ENCODE measurements at places on chromosomes 11 and 22.

- DNase-seq: peak; percentile 37
These were observed 14.7 kb upstream of the TAB1 start for GRCh38 chr22:39384750-39385480.

- peak; percentile 39 for DNase-seq
These were observed 32.7 kb upstream of the CCDC34 start for GRCh38 chr11:27395556-27396258.

DNA sequence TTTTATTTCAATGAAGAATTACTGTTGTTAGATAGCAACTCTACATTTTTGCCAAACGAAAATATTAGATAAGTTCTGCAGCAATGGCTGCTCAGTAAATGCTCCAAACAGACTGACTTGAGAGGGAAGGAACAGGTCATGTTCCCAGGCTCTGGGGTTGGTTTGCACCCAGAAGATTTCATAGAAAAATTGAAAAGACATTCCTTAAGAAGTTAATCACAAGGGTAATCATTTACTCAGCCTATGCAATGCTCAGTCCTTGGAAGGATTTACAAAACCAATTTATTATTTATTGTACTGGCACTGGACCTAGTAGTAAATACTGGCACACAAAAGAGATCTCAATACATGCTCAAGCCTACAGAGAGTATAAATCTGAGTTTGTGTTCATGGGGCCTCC lies 179.1 kb upstream of the MTNR1B start:
- no peak for DNase-seq

GRCh38 chr11:17208257-17208999 lies 642 bp upstream of the PIK3C2A start:
- peak; percentile 76 for DNase-seq

- no peak for DNase-seq
These were observed 127.1 kb upstream of the OR9Q1 start for GRCh38 chr11:57896361-57897145.

DNA sequence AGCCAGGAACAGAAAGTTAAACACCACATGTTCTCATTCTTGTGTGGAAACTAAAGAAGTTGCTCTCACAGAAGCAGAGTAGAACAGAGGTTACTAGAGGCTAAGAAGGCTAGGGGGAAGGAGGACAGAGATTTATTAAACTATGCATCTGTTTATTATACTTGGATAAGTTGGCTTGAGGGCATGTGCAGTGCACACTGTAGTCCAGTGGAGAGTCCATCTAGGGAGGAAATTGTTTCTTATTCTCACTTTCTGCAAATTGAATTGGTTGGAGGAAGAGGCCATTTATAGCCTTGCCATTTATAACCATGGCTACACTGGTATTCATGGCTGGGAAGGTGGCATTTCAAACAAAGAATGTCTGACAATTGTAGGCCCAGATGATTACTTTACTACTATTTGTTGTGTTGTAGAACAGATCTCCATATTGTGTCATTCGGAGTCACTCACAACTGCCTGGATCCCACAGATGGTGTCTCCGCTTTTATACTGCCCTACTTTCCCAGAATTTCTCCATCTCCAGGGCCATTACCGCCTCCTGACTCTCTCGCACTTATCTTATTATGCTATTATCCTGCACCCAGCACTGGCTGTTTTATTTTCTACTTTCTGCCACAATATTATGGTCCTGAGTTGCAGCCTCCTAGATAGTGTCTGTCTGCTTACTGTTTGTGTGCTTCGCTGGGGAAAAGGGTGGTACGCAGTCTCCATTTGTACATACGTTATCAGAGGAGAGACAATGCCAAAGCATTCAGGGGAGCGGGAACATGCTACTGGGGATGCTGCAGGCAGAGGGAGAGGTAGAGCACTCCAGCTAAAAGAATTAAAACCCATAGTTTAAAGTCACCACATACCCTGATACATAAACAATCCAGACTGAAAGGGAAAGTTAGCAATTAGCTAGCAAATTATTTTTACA lies 169.3 kb upstream of the BLID start:
- DNase-seq: no peak

DNA sequence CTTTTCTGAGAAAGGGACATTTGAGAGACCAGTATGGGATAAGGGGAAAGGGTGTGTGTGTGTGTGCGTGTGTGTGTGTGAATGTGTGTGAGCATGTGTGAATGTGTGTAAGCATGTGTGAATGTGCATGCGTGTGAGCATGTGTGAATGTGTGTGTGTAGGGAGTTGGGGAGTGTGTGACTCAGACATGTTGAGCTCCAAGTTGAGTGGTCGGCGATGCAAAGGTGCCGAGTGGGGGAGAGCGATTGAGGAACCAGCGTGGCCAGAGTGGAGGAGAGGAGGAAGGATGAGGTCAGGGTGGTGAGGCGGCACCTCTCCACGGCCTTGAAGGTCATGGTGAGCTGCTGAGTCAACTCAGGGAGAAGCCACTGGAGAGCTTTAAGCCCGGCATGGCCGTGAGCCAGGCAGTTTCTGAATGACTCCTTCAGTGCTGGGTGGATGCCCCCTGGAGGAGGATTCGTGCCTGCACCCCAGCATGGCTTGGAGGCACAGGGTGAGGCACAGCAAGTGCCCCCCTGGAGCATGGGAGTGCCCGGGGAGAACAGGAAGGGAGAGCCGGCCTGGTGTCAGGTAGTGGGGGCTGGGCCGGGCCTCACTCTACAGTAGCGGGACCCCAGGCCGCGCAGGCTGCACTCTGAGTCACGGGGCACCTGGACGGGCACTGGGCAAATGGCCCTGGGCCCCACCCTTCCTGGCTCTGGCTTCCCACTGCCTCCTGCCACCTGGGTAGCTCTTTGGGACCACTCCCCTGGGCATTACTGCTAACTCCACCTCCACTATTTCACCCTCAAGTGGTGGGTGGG lies 8.2 kb upstream of the CCDC88B start:
- DNase-seq: peak; percentile 84

- DNase-seq: no peak
These were observed 35.1 kb upstream of the SMTN start for GRCh38 chr22:31045900-31046538.

DNA sequence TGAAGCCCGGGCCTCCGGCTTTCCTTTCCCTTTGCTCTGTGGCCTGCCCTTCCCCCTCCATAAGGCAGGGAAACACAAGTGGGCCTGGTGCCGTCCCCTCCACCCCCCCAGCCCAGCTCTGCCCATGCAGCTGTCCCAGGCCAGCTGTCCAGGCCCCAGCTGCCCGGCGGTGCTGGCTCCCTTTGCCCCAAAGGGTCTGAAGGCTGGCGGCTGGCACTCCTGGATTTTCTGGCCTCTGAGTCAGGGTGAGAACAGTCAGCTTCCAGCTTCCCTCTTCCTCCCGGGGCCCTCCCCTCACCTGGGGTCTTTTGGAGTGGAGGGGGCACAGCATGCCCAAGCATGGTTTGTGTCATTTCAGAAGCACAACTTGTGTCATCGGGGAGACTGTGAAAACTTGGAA lies 27.8 kb downstream of the CD82 start:
- DNase-seq: no peak

- peak; percentile 43 for DNase-seq
These were observed 725 bp downstream of the KDM2A start for GRCh38 chr11:67119585-67120391.

DNA sequence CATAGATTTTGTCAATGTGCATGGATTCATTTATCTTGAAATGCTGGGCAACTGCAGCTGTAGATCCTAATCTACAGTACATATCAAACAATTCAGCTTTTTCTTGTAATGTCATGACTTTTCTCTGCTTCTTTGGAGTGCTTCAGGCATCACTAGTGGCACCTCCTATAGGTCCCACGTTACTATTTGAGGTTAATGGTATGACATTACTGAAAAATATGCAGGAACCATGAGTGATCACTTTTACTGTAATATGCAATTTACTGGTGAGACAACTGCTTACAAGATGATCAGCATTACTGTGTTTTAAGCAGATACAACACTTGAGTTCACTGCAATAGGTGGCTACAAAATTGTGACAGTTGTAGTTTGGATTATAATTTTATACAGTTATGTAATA lies 3.0 kb downstream of the CENATAC start:
- DNase-seq: no peak

GRCh38 chr11:72580642-72580950 lies 93.6 kb downstream of the PDE2A start:
- no peak for DNase-seq

GRCh38 chr22:41762980-41763779 lies 37.3 kb upstream of the CCDC134 start:
- peak; percentile 39 for DNase-seq

- DNase-seq: no peak
These were observed 6.0 kb downstream of the PKNOX2 start for GRCh38 chr11:125170510-125171031.

DNA sequence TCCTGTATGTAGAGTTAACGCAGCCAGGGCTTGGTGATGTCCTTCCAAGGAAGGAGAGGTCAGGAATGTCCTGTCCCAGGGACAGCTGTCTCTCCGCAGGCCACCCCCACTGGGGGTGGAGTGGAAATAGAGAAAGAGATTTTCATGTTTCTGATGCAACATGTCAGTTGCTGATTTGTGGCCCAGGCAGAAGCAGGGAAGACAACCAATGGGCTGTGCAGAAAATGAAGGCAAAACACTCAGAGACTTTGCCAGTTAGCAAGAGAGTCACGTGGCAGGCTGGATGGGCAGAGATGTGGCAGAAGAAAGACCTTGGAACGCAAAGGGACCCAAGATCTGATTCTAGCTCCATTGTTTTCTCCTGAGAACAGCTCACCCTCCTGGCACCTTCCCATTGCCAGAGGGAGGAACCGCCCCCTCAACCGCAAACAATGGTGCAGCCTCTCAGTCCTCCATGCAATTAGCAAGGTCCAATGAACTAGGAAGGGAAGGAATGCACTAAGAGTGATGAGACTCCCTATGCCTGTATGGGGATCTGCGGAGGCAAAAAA lies 71.0 kb downstream of the SYN3 start:
- DNase-seq: no peak

DNA sequence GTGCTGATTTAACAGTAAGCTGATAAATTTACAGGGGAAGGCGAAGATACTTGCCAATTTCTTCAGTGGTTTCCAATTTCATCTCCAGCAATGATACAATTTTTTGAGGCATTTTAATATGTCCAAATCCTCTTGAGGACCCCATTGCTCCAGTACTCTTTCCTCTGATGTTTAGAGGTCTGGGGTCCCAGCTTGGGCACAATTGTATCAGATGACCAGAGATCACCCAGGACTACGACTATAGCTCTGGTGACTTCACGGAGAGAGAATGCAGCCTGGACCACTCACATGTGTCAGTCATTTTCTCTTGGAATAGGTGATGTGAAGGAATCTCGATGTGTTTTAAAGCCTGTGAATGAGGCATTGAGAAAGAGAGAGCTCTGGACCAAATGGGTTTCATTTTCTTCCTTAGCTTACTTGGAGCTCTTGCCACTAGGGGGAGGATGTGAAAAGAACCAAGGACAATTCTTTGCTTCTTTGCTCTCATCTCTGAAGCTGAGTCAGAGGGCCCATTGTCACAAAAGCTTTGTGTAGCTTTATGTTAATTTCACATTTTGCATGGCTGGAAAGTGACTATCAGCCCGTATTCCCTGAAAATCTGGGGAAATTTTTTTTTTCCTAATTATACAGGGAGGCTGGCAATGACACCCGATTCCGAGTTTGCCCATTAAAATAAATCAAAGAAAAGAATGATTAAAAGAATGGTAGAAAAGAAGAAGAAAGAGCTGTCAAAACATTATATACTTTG lies 6.7 kb upstream of the CCDC90B start:
- peak; percentile 28 for DNase-seq

GRCh38 chr11:125071846-125072217 lies 8.7 kb downstream of the SLC37A2 start:
- no peak for DNase-seq

GRCh38 chr11:61766353-61766841 lies 14.0 kb downstream of the MYRF start:
- no peak for DNase-seq

GRCh38 chr11:1521382-1522080 lies 35.0 kb upstream of the MOB2 start:
- DNase-seq: no peak

GRCh38 chr11:11230087-11230486 lies 123.0 kb downstream of the CSNK2A3 start:
- DNase-seq: no peak

- no peak for DNase-seq
These were observed 30.2 kb upstream of the HMGXB4 start for GRCh38 chr22:35226958-35227647.

DNA sequence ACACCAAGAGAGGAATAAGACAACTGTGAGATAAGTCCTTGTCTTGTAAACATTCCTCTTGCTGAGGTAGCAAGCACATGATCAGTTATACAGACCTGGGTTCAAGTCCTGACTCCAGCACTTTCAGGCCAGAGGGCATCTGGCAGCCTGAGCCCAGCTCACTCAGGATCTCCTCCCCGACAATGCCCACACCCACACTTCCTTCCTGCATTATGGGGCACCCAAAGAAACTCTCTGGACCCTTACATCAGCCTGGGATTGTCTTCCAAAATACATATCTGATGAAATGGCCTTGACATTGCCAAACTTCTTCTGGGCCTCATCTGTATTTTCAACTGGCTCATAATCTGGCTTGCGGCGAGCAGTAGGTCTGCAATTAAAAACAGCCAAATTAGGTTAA lies 48.6 kb downstream of the ARFGAP3 start:
- DNase-seq: no peak
